ENCODE measurements at places on chromosomes 2 and 18. TPM values are rescaled to one million over a fixed set of nuclear protein-coding genes. Genes with fewer than 3 reads are reported as not detected.

DNA sequence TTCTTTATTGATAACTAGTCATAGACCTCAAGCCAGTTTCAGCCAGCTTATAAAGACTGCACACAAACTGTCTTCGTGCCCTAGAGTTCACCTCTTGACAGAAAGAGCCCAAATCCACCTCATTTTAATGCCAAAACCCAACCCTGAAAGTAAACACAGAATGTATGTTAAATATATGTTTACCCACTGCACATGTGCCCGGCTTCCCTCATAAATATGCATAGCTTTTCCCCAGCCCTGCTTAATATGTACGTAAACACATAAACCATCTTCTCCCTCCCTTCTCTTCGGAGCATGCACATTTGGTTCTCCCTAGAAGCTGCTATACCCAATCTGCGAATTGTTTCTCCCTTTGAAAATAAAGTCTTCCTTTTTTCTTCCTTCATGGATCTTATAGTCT lies 73.9 kb upstream of the XIRP2 start:
- no peaks in the 10 kb centered on the region for H3K4me1 ChIP-seq
- DNase-seq: no peak
- no peaks in the 10 kb centered on the region for H3K27me3 ChIP-seq
- no peak overlapping the region for H3K4me3 ChIP-seq
- H3K27ac ChIP-seq: no peak overlapping the region

DNA sequence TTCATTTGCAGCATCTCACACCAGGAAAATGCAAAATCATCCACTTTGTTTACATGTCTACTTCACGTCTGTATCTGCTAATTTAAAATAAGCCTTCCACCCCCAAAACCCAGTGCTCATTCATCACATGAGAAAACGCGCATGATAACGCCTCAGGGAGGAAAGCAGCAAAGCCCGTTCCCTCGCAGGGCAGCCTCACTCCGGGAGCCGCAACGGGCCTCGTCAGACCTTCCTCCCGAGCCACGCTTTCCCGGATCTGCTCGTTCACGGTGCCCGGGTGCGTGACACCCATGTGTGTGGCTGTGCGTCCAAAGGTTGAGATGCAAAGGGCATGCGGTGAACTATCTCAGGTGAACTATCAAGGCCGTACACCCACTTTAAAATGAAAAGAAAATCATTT lies 59.8 kb downstream of the NDUFA10 start:
- peaks cover 22% of the 10 kb centered on the region for H3K36me3 ChIP-seq
- no peak for DNase-seq
- H3K27me3 ChIP-seq: no peaks in the 10 kb centered on the region
- H3K27ac ChIP-seq: no peak overlapping the region

DNA sequence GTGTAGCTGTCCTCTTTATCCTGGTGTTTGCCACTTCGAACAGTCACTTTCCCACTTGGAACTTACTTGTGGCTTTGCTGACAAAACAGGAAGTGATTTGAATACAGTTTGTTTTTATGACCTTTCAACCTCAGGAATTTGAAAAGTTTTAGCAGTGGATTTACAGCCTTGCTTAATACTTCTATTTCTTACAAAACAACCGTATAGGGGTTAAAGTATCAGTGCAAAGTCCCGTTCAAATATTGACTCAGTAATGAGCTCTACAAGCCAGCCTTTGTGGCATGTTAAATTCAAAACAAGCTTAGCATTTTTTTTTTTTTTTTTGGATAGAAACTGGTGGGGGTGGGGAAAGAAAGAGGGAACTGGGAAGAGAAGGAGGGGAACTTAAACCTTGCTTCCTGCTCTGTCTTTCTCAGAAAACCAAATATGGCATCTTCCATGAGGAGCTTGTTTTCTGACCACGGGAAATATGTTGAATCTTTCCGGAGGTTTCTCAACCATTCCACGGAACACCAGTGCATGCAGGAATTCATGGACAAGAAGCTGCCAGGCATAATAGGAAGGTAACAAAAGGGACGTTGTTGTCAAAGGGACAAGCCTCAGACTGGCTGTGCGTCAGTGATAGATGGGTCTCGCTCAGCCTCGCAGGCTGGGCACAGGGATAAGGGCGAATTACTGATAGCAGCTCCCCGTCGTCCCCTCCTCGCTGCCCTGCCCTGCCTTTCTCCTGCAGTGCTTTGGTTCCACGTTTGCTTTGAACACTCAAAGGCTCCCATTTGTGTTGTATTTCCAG lies at the start of gene HNMT:
Gene HNMT, plus strand, starts transcription at position 408 of the 793 bp plus-strand sequence. Its CDS starts 19 bp downstream, at position 427.
- H3K36me3 ChIP-seq: no peaks in the 10 kb centered on the region
- DNase-seq: no peak
- H3K27ac ChIP-seq: no peak within 1 kb of the TSS
- H3K27me3 ChIP-seq: no peaks in the 10 kb centered on the region

DNA sequence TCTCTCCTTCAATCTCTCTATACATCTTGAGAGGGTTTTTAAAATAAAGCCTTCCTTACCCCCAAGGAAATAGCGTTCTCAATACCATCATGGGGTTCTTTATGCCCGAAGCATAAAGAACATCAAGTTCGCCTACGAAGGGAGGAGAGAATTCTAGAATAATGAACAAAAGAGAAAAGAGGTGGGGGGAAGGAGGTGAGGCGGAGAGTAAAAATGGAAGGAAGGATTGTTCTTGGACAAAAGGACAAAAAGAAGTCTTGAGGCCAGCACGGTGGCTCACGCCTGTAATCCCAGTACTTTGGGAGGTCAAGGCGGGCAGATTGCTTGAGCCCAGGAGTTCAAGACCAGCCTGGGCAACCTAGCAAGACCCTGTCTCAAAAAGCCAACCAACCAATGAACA lies 319.8 kb upstream of the NCKAP5 start:
- no peaks in the 10 kb centered on the region for H3K4me1 ChIP-seq
- H3K27ac ChIP-seq: no peak overlapping the region
- DNase-seq: no peak
- no peak overlapping the region for H3K4me3 ChIP-seq

Gene CFAP210
- total RNA-seq: 0.12 TPM

Gene CIB4
- total RNA-seq: not detected

DNA sequence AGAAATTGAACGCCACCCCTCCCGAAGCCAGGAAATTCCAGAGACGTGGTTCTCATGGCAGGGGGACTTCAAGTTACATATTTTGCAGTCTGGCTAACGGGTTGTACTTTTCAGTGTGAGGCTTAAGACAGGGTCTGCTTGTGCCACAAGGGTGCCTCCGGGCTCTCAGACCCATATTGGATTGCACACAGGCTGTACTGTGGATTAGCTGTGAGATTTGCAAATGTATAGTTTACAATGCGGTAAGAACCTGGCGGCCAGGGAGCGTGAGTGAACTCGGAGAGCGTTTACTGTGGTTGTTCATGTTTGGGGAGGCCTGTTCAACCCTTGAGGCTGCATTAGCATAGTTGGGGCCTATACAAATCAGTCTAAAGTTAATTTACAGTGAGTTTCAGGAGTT lies 143.9 kb upstream of the SIX2 start:
- peaks cover 17% of the 10 kb centered on the region for H3K27me3 ChIP-seq
- no peak overlapping the region for H3K27ac ChIP-seq
- no peaks in the 10 kb centered on the region for H3K4me1 ChIP-seq

Measured in natural killer cell treated with Interleukin-12 subunit alpha and Interleukin-12 subunit beta and Interleukin-15 and Interleukin-18, amount 100 ng/mL, for 72 hours (primary cell).